ENCODE measurements at places on chromosomes 4 and X. TPM values are rescaled to one million over a fixed set of nuclear protein-coding genes. Genes with fewer than 3 reads are reported as not detected.
A peak's percentile ranks its signal among the peaks of the same experiment; 100 is the strongest.

FDCSP gene
- total RNA-seq: not detected

DNA sequence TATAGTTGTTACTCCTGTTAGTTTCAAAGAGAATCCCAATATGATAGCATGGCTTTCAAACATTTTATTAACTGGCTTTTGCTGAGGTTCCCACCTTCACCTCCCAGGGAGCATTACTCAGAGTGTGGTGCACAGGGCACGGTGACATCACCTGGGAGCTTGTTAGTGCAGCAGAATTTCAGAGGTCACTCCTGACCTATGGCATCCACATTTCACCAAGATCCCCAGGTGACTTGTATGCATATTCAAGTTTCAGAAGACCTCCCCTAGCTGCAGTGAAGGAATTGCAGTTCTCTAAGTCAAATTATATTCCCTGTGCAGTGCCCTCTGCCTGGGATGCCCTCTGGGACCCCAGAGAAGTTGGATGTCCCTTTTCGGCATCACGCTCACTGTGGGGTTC, 29.7 kb upstream of the LNX1 start:
- no peak overlapping the region for H3K27ac ChIP-seq
- H3K4me3 ChIP-seq: no peak overlapping the region
- H3K27me3 ChIP-seq: no peaks in the 10 kb centered on the region
- peaks cover 2% of the 10 kb centered on the region for H3K4me1 ChIP-seq
- H3K36me3 ChIP-seq: no peaks in the 10 kb centered on the region

DNA sequence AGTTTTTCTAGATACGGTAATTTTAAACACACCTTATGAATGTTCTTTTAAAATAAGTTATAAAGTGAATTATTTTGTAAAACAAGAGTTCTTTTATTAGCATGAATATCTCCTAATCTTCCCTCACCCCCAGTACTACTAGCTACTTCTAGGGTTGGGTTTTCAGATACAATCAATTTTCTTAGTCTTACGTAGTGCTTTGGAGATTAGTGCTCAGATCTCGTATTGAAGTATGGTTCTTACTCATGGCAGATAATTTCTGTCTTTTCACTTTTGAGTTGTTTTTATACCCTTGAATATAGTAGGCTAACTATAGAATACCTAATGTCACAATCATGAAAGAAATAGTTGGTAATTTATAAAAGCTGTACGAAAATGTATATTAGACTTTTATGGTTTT, 43.2 kb downstream of the CDKL5 start:
- no peak overlapping the region for H3K4me3 ChIP-seq
- H3K27ac ChIP-seq: no peak overlapping the region
- no peaks in the 10 kb centered on the region for H3K27me3 ChIP-seq
- DNase-seq: no peak

GRCh38 chrX:154082396-154083125, 15.0 kb downstream of the MECP2 start:
- H3K4me1 ChIP-seq: peaks cover 25% of the 10 kb centered on the region
- no peak for DNase-seq
- no peaks in the 10 kb centered on the region for H3K36me3 ChIP-seq
- H3K4me3 ChIP-seq: no peak overlapping the region
- no peaks in the 10 kb centered on the region for H3K27me3 ChIP-seq
- H3K27ac ChIP-seq: peak overlapping the region; percentile 63

DNA sequence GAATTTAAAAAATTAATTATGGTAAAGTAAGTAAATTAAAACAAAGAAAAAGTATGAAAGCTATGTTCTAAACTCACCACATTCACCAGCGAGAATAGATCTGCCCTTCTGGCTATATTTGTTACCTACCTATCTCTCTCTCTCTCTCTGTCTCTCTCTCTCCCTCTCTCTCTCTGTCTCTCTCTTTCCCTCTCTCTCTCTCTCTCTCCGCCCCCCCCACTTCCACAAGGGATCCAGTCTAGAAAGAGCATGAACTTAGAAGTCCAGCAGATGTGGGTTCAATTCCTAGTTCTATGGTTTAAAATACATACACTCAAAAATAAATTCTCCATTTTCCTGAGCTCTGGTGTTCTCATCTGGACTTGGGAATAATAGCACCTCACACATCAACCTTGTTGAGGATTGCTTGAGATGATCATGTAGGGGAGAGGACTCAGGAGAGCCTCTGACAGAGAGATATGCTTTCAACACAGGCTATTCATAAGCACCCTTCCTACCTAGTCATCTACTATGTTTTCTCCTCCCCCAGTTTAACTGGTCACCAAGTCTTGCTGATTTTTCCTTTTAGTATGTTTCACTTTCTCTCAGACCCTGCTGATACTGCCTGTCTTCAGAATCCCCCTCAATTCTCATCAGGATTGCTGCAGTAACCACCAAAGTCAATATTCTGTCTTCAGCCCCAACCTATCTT, 64.7 kb downstream of the SLC7A11 start:
- H3K36me3 ChIP-seq: no peaks in the 10 kb centered on the region
- H3K27me3 ChIP-seq: no peaks in the 10 kb centered on the region
- no peaks in the 10 kb centered on the region for H3K4me1 ChIP-seq
- no peak overlapping the region for H3K4me3 ChIP-seq
- DNase-seq: no peak
- H3K27ac ChIP-seq: no peak overlapping the region

Data from T-helper 17 cell (primary cell).